ENCODE measurements at places on chromosomes 11 and 22. TPM values are rescaled to one million over a fixed set of nuclear protein-coding genes. Genes with fewer than 3 reads are reported as not detected.

DNA sequence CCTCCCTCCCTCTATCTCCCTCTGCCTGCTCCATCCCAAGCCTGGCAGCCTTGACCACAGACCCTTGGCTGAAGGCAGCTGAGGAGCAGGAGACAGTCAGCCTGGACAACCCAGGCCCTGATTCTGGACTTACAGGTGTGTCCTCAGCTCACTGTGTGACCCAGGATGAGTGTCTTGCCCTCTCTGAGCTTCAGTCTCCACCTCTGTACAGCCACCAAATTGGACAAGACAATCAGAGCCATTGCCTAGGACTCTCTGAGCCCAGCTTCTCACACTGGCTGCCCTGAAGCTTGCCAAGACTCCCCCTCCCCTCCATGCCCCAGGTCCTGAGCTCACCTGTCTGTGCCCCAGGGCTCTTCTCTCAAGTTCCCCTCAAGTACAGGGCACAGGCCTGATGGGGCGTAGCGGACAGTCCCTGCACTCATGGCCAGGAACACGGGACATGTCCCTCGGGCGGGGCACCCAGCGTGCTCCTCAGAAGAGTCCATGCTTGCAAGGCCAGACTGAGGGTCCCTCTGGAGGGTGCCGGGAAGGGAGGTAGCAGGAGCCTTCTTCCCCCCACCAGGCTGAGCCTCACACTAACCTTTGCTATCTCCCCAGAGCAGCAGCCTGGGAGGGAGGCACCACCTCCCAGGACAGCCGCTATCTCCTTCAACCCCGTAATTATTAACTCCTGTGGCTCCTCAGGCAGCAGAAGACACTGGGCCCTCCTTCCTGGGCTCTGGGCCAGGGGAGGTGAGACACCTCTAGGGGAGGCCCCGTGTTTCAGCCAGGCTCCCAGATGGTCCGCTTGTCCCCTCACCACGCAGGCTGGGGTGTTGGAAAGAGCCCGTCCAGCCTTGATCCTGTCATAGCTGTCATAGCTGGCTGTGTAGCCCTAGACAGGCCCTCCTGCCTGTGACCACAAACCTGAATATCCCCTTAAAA, 2.6 kb upstream of the RAB3IL1 start:
- no peak for DNase-seq
- no peaks in the 10 kb centered on the region for H3K27me3 ChIP-seq
- no peaks in the 10 kb centered on the region for H3K36me3 ChIP-seq
- H3K4me3 ChIP-seq = no peak overlapping the region
- H3K4me1 ChIP-seq = peaks cover 12% of the 10 kb centered on the region

- H3K27ac ChIP-seq = peak overlapping the region; percentile 12
- peaks cover 4% of the 10 kb centered on the region for H3K4me1 ChIP-seq
- DNase-seq = no peak
Measured at GRCh38 chr22:39362271-39362670, 12.5 kb downstream of the SYNGR1 start.

DNA sequence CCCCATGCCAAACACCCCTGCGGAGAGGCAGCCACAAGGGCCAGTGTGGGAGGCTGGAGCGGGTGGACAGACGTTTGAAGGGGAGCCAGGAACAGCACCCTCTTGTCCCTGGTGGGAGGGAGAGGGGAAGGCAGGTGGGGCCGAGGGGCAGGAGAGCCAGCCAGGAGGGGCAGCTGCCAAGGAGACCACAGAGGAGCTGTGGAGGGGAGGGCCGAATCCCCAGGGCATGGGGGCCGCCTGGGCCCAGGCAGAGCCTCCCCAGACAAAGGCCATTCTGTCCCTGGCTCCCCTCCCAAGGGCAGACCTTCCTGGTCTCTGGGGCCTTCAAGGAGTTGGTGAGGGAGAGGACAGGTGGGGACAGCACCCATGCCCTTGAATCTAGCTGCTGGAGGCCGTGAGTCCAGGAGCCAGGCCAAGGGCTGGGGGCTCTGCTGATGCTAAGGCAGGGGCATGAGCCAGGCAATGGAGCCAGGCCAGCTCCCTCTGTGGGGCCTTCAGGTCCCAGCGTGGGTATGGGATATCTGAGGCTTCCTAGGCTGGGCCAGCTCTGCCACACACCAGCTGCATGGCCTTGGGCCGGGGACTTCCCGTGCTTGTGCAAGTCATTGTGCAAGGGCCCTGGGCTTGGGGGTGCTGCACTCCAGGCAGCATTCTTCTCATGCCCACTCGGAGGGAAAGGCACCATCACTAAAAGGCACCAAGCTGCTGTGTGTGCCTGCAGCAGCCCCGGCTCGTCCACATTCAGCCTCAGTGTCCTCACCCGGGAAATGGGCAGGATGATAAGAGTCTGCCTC, 11.4 kb downstream of the EMID1 start:
- no peak for DNase-seq
- no peak overlapping the region for H3K4me3 ChIP-seq
- H3K4me1 ChIP-seq = peaks cover 10% of the 10 kb centered on the region
- H3K27ac ChIP-seq = no peak overlapping the region

DNA sequence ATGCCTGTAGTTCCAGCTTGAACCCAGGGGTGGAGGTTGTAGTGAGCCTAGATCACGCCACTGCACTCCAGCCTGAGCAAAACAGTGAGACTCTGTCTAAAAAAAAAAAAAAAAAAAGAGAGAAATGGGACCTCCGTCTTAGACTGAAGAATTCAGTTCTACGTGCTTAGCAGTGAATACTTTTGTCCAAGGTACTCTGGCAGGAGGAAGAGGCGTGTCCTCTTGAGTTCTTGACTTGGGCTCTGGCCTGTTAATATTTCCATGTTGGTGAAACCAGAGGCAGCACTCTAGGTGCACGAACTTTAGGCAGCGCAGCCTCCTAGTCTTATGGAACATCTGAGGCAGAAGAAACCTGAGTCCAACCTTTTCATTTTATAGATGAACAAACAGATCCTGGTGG, 2.4 kb downstream of the HMBS start:
- H3K4me1 ChIP-seq = peaks cover 5% of the 10 kb centered on the region
- no peak for DNase-seq
- H3K27ac ChIP-seq = no peak overlapping the region
- no peaks in the 10 kb centered on the region for H3K27me3 ChIP-seq
- no peak overlapping the region for H3K4me3 ChIP-seq

GRCh38 chr11:13939961-13940906, 22.3 kb upstream of the SPON1 start:
- no peak for DNase-seq
- H3K36me3 ChIP-seq = no peaks in the 10 kb centered on the region
- no peaks in the 10 kb centered on the region for H3K4me1 ChIP-seq
- H3K27me3 ChIP-seq = no peaks in the 10 kb centered on the region
- H3K4me3 ChIP-seq = no peak overlapping the region

DNA sequence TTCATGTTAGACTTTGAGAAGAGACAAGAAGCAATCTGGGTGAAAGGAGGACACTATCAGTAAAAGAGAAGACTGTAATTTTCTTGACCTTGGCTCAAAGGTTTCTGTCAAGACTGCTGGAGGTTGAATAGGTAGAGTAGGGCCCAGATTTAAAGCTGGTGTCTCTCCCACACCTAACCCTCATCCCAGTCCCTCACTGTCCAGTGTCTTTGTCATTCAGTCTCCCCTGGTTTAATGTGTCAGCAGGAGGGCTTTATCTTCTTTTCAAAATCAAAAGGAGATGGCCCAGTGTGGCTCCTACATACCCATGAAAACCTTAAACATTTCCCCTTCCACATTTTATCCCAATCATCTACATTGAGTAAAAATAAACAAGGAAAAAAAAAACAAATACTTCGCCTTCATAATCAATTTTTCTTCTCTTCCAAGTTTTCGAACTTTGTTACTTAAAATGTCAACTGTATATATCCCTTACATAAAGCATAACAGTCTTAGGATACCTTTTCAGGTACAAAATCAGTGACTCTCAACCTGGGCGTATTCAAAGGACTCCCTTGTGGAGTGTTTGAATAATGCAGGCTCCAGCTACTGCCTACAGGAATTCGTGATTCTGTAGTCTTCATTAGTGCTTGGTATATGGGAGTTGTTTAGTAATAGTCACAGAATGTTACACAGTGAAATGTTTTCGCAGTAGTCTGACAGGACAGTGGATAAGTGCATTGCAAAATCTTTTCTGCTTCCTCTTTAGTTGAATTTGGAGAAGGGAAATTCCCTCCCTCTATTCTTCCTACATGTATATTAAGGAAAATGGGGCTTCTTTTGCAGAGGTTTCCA, 87.2 kb downstream of the FAT3 start:
- H3K27ac ChIP-seq = no peak overlapping the region
- DNase-seq = peak; percentile 39
- H3K36me3 ChIP-seq = no peaks in the 10 kb centered on the region

- peaks cover 20% of the 10 kb centered on the region for H3K4me1 ChIP-seq
- H3K4me3 ChIP-seq = peak overlapping the region; percentile 25
- H3K27me3 ChIP-seq = no peaks in the 10 kb centered on the region
- H3K27ac ChIP-seq = peak overlapping the region; percentile 91
- peak; percentile 96 for DNase-seq
- no peaks in the 10 kb centered on the region for H3K36me3 ChIP-seq
Measured at GRCh38 chr11:68127714-68128681, 6.8 kb upstream of the CHKA start.

DNA sequence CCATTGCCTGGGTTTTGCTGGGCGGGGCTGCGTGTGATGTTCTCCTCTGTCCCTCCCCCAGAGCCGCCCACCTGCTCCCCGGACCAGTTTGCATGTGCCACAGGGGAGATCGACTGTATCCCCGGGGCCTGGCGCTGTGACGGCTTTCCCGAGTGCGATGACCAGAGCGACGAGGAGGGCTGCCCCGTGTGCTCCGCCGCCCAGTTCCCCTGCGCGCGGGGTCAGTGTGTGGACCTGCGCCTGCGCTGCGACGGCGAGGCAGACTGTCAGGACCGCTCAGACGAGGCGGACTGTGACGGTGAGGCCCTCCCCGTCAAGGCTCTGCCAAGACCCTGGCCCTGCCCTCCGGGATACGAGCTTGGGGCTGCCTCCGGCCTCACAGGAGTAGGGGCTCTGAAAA, 27.0 kb upstream of the PPP6R3 start:
- H3K27ac ChIP-seq = no peak overlapping the region
- H3K27me3 ChIP-seq = no peaks in the 10 kb centered on the region
- DNase-seq = no peak

DNA sequence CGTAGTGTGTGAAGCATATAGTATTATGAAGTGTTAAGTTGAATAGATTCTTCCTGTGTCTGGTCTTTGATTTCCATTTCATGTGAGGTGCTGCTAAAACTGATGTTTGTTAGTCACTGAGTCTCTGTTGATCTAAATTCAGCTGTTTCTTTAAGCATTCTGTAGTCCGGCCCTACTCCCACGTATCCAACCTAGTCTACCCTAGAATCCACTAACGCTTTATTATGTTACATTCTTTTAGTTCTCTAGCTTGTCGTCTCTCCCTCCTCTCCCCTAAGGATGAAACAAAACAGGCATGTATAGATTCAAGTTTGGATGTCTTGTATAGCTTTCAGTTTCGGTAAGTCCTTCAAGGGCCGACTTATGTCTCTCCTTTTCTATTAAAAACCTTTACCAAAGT, 4.1 kb downstream of the WEE1 start:
- H3K4me3 ChIP-seq = peak overlapping the region; percentile 82
- peaks cover 55% of the 10 kb centered on the region for H3K36me3 ChIP-seq
- H3K27ac ChIP-seq = no peak overlapping the region
- peaks cover 3% of the 10 kb centered on the region for H3K4me1 ChIP-seq

DNA sequence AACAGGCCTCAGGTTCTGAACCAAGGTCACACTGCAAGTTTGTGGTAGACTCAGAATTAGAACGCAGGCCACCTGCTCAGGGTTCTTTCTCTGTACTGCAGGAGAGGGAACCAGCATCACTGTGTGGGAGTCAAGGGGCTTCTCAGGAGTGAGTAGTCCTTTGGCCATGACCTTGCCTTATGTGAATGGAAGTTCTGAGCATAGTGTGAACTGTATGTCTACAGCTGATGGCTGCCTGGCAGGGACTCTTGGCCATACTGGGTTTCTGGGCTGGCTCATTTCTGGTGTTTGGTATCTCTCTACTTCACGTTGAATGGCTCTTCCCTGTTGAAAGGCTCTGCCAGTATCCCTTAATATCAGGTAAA, 40.1 kb upstream of the TUB start:
- peak; percentile 11 for DNase-seq
- H3K4me3 ChIP-seq = no peak overlapping the region
- no peak overlapping the region for H3K27ac ChIP-seq

DNA sequence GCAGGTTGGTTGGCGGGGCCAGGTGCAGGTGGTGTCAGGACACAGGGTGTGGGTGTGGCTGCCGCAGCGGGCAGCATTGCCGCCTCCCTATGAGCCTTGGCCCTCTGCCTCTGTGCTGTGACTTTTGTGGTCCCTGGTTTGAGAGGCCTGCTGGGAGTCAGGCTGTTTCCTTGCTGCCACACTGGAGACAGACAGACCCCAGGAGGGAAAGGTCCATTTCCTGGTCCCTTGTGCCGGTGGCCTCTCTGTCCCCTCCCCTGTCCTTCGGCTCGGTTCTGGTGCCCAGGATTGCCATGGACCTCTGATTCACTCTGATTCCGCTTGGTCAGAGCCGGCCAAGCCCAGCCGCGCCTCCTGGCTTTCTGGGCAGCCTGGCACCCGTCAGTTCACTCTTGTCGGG, 196.9 kb downstream of the TBC1D22A start:
- DNase-seq = no peak
- peaks cover 13% of the 10 kb centered on the region for H3K4me1 ChIP-seq
- H3K36me3 ChIP-seq = no peaks in the 10 kb centered on the region
- H3K27me3 ChIP-seq = no peaks in the 10 kb centered on the region

GRCh38 chr22:49012712-49013395, 814.8 kb downstream of the BRD1 start:
- H3K4me1 ChIP-seq = no peaks in the 10 kb centered on the region
- H3K36me3 ChIP-seq = no peaks in the 10 kb centered on the region
- no peak for DNase-seq

The GDPD4 gene
- polyA plus RNA-seq = not detected

The BDNF gene
- polyA plus RNA-seq = 1.5 TPM

The FBLN1 gene
- polyA plus RNA-seq = 159 TPM

The SYTL2 gene
- polyA plus RNA-seq = 1.3 TPM

The OVOL1 gene
- polyA plus RNA-seq = 3.3 TPM

The LRRC55 gene
- 0.64 TPM for polyA plus RNA-seq

The SLC22A9 gene
- polyA plus RNA-seq = not detected

The KCTD14 gene
- 24.9 TPM for polyA plus RNA-seq

The BSX gene
- not detected for polyA plus RNA-seq

The SLC15A3 gene
- polyA plus RNA-seq = 36.4 TPM
